Substantia nigra (tissue), 51 donors: ENCODE measurements at places on chromosomes 5 and 9.

- no peak for DNase-seq
These were observed 17.3 kb downstream of the CMBL start for GRCh38 chr5:10290438-10290837.

- no peak for DNase-seq
These were observed 7.0 kb downstream of the DOLK start for GRCh38 chr9:128940271-128940921.

DNA sequence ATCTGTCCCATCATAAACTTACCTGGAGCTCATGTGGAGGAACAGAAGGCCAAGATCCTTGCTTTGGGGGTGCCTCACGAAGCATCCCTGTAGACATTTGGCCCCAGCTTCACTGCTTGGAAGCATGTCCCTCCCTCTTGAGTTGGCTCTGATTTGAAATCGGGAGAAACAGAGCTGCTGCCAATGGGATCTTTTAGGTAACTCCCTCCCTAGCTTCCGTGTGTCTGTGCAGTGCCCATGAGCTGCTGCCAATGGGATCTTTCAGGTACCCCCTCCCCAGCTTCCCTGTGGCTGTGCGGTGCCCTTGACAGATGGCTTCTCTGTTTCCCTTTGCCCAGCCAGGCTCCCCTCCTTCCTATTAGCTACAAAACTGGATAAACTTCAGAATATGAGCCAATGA, 178.0 kb downstream of the NR3C1 start:
- no peak for DNase-seq

- no peak for DNase-seq
These were observed 394.2 kb upstream of the PAPPA start for GRCh38 chr9:115759426-115759825.

DNA sequence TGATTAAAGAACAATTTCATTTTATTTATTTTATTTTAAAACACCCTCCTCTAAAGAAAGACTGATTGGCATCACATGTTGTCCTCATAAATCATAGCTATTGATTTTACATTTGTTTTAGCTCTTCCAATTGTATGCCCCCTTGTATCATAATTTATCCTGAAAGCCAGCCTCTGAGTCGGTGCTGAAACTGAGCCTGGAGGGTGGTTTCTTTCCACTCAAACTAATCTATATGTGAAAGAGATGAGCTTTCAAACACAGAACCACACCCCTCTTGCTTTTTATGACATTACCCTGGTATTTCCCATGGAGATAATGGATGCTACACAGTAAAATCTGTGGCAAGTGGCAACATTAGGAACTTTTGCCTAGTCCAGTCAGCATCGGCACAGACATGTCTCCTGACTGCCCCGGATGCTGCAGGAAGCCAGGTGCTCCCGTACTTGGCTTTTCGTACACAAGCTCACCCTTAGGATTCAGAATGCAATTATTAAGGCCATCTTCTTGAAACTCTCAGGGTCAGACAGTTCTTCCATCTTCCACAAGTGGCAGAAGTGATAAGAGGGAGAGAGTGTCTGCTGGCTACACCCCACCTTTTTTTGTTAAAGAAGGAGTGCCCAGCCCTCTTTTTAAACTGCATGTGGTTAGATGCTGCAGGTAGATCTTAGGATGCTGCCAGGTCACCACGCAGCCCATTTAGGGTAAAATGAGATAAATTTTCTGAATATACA, 91.1 kb downstream of the SNCAIP start:
- DNase-seq, result no peak

DNA sequence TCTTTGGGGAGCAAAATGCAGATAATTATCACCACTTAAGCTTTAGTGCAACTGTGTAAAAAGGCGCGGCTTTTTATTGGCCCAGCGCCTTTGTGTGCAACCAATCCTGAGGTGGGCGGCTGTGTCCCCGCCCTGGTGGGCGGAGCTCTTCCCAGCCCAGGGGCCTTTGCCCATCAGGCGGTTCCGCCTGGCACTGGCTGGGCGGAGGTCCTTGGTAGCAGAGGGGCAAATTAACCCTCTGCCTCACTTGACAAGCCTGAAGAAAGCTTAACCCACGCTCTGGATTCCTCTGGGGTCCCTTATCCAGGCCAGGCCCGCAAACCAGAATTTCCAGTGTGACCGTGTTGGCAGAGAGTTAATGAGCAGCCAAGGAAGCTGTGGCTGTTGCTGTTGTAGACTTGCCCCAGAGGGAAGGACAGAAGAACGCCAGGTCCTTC, 12.8 kb upstream of the NIPAL4 start:
- no peak for DNase-seq

GRCh38 chr5:97365163-97365845, 182.3 kb upstream of the RIOK2 start:
- no peak for DNase-seq

- no peak for DNase-seq
These were observed 311.5 kb upstream of the TARS1 start for GRCh38 chr5:33129309-33129708.

GRCh38 chr9:77251050-77251449, 73.7 kb downstream of the VPS13A start:
- no peak for DNase-seq

DNA sequence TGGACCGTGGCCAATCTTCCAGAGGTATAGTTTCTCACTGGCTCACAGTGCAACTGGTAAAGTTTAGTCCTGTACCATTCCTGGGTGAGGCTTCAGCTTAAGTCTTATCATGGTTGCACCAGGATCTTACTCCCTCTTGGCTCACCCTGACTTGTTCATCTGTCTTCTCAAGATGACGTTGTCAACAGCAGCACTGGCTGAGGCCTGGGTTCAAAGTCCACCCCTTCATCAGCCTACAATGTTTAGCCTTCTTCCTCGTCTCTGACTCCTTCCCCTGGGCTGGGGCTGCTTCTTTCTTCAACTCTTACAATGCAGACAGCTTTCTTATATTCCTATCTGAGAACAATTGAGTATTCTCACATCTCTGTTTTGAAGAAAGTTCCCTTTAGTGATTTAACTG, 311.1 kb upstream of the CLINT1 start:
- DNase-seq, result no peak

GRCh38 chr5:172533399-172534228, 79.3 kb upstream of the SH3PXD2B start:
- DNase-seq, result no peak

DNA sequence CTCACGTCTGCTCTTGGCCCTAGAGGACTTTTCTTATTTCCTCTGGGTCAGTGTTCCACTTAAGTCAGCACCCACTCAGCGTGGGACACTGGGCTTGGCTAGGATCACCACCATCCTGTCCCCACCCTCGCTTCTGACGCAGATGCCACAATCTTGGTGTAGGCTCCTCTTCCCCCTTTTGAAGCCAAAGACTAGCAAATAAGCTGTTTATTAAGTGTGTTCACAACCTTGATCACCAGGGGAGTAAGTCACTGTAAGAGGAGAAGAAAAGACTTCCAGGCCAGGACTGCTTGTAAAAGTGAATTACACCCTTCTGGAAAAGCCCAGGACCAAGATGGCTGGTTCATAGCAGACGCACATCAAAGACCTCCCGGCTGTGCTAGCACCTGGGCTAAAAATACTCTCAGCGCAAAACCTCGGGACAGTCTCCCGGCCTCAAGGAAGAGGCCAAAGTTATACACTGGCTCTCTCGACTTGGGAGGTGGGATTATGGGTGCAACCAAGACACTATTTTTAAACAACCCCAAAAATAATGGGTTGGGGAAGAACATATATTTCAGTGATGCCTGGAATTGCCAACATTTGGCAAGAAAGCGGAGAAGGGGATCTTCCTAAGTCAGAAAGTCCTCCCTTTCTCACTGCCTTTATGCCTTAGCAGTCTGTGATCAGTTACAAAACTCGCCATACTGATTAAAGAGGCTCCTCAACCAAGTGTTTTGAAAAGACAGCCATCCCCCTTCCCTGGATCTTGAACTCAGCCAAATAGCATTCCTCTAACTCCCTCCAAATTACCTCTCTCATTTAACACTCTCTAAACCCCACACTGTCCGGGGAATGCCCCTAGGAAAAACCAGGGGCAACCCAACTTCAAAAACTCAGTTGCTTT, 69.4 kb downstream of the RAPGEF1 start:
- DNase-seq, result no peak

DNA sequence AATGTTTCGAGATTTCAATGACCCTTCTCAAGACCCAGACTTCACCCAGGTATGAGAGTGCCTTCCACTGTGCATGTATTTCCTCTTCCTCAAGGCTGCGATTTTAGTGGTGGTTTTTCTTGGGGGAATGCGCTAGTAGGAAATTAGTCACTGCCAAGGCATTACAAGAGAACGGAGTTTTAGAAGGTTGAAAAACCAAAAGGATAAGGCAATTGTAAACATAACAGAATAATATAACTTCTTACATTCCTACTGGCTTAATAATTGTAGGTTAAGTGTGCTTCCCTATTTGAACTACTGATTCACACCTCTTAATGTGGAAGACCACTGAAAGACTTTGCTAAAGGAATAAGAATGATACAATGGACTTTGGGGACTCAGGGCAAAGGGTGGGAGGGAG, 38.9 kb downstream of the ACO1 start:
- no peak for DNase-seq

DNA sequence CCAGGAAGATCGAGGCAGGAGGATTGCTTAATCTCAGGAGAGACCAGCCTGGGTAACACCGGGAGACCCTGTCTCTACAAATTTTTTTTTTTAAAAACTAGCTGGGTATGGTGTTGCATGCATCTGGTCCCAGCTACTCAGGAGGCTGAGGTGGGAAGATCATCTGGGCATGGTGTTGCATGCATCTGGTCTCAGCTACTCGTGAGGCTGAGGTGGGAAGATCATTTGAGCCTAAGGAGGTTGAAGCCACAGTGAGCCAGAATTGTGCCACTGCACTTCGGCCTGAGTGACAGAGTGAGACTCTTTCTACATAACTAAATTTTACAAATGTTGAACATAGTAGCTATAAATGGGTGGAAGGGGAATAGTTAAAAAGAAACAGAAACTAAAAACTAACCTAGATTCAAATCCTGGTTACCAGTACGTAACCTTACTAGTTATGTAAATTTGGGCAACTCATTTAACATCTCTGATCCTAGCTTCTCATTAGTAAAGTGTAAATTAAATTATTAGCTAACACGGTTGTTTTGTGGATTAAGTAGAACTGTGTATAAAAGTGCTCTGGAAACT, 41.7 kb downstream of the TMEM161B start:
- no peak for DNase-seq

- DNase-seq, result no peak
These were observed 819 bp downstream of the LSM11 start for GRCh38 chr5:157744051-157745011.

DNA sequence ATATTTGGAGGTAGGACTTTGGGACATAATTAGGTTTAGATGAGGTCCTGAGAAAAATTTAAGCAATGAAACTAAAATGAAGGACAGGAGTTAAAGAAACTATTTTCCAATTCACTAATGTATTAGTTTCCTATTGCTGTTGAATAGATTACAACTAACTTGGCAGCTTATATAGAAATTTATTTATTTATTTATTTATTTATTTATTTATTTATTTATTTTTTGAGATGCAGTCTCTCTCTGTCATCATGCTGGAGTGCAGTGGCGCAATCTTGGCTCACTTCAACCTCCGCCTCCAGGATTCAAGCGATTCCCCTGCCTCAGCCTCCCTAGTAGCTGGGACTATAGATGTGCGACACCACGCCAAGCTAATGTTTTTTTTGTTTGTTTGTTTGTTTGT, 182.4 kb upstream of the ADCY2 start:
- no peak for DNase-seq

- no peak for DNase-seq
These were observed 72.6 kb upstream of the PUM3 start for GRCh38 chr9:2916382-2916985.

GRCh38 chr9:131522257-131523085, 8.6 kb downstream of the UCK1 start:
- no peak for DNase-seq

GRCh38 chr9:91825422-91825821, 124.6 kb downstream of the ROR2 start:
- no peak for DNase-seq

GRCh38 chr5:52844885-52845284, 57.2 kb downstream of the ITGA1 start:
- no peak for DNase-seq

DNA sequence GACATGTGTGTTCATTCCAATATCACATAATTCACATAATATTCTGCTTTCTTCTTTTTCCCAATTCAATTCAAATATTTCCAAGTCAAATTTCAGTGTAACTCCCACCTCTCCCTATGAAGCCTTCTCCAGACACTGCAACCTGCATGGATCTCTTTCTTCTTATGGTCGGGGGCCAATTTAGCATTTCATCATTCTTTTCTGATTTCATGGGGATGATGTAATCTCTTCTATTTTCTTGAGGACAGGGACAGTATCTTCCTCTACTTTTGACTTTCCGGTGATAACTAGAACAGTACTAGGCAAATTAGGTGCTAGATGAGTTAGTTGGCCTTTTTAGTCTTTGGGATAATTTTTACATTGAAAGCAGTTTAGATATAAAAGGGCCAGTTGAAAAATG, 92.7 kb downstream of the CARTPT start:
- DNase-seq, result no peak

DNA sequence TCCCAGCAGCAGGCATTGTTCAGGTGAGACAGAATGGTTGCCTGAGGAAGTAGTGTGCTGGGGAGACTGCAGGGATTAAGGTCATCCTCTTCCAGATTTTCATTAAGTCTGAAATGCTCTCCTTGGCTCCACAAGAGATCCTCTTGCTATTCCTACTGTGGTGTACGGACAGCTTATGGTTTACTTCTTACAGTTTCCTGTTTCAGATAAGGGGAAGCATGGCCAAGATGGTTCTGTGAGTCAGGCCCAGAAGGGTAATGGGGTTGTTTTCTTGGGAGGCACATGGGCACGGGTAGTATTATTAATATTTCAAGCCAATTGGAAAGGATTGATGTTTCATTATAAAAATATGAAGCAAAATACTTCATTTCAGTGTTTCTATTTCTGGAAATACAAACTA, 42.9 kb downstream of the GLRX start:
- no peak for DNase-seq

DNA sequence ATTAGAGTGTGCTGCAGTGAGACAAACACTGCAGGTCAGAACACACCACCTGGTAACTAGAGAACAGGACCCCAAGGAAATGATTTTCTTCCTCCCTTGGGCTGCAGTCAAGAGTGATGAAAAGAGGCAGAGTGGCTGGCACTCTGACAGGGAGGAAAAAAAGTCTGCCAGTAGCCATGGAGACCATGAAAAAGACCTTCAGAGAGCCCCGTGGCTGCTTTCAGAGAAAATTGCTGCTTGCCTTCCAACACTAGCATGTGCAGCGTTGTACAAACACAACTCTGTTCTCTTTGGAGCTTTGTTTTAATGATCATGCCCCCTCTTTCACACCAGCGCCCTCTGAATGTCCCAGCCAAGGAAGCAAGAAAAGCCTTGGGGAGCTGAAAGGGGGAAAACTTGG, 68.8 kb downstream of the ANKRD55 start:
- DNase-seq, result peak; percentile 50

GRCh38 chr9:87662808-87663528, 63.0 kb upstream of the CTSL start:
- peak; percentile 15 for DNase-seq

DNA sequence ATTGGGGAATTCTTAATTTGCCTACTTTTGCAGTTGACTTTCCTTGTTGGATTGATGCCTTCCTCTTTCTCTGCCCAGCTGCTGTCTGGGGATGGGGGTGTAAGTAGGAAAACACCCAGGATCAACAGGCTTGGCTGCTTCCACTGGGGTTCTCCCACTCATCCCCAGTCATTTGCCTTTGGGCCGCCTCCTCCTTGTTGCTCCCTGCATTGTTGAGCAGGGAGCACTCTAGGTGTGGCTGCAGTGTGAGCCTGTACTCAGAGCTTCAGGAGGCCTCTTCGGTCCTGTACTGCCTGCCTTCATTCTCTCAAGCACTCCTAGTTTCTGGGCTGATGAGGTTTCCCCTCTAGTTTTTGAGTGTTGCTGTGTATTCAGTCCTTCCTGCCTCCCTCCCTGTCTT, 12.1 kb downstream of the RHOBTB3 start:
- no peak for DNase-seq
